ENCODE measurements at places on chromosomes 4 and X.

DNA sequence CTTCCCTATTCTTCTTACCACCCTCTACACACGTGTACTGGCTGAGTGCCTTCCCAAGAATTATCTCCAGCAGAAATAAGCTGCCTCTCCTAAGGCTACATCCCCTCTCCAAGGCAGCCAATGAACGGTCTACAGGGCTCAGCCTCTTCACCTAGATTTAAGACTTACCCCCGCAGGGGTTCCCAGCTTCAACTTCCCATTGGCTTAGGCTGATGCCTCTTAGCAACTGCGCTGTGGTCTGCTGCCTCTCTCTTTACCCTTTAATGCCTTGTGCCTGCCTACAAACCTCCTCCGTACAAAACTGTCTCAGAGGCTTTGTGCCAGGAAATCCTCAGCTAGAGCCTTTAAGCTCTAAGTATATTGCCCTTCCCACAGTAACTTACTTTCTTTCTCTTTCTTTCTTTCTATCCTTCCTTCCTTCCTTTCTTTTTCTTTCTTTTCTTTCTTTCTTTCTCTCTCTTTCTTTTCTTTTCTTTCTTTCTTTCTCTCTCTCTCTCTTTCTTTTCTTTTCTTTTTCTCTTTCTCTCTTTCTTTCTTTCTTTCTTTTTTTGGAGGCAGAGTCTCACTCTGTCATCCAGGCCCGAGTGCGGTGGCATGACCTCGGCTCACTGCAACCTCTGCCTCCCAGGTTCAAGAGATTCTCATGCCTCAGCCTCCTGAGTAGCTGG lies 15.1 kb upstream of the PIGA start:
- no peak for DNase-seq

- no peak for DNase-seq
Measured at GRCh38 chrX:103628386-103629317, at the start of gene TCEAL1. Gene TCEAL1 (plus strand): TSS chrX:103628975. CDS start chrX:103629917, 942 bp downstream.

DNA sequence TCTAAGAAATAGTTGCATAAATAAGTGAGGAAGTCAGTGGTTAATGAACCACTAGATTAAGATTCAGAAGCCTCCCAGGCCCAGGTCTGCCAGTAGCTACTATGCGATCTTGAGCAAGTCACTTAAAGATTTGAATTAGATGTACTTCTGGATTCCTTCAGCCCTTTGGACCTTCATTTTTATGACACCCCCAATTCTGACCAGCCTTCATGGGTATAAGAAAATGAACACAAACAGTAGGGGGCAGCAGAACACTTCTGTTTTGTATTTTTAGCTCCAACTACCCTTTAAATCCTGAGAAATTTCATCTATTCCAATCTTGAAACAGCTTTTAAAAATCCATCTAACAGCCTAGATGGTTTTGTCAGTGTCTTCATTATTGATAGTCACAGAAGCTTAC lies 19.0 kb downstream of the TMEM47 start:
- no peak for DNase-seq

DNA sequence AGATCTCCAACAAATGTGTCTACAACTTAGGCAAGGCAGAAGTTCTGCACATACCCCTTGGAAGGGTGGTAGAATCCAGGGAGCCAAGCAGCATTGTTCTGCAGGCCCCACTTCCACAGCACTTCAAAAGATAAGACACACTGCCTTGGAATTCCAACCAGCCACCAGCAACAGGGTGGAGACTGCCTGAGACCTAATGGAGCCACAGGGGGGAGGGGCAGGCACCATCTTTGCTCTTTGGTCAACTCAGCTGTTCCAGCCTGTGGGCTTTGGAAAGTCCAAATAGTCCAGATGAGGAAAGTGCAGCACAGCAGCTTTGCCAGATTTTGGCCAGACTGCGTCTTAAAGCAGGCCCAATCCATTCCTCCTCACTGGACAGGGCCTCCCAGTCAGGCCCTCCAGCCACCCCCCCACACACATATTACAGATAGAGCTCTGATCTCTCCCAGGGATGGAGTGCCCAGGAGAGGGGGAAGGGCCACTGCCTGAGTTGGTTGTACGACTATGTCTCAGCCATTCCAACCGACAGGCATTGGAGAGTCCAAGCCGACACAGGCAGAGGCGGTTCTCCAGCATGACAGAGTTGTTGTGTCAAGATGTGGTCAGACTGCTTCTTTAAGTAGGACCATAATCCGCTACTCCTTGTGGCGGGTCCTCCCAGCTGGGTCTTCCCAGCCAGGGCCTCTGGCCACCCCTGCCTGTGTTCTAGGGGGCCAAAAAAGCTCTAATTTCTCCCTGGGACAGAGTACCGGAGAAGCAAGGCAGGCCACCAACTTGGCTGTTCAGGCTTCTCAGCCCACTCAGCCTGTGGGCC lies 42.5 kb upstream of the ANTXR2 start:
- no peak for DNase-seq
